ENCODE measurements at places on chromosomes 13 and 19. TPM values are rescaled to one million over a fixed set of nuclear protein-coding genes. Genes with fewer than 3 reads are reported as not detected.

LYL1 gene
- 0.69 TPM for total RNA-seq

MUC16 gene
- total RNA-seq = 0.09 TPM

IGSF23 gene
- total RNA-seq = 1.3 TPM

DZIP1 gene
- 19.5 TPM for total RNA-seq

CGB3 gene
- total RNA-seq = not detected

TTC9B gene
- not detected for total RNA-seq

- DNase-seq = no peak
These were observed 540.4 kb downstream of the DIAPH3 start for GRCh38 chr13:59623206-59623915.

- DNase-seq = no peak
These were observed 1181.8 kb downstream of the EFNB2 start for GRCh38 chr13:105353654-105354053.

GRCh38 chr13:28313579-28313978 is 175.2 kb downstream of the PAN3 start:
- no peak for DNase-seq

- no peak for DNase-seq
These were observed 55.6 kb upstream of the KL start for GRCh38 chr13:32960626-32961025.

GRCh38 chr19:4260613-4261191 is 13.8 kb downstream of the YJU2 start:
- DNase-seq = no peak

DNA sequence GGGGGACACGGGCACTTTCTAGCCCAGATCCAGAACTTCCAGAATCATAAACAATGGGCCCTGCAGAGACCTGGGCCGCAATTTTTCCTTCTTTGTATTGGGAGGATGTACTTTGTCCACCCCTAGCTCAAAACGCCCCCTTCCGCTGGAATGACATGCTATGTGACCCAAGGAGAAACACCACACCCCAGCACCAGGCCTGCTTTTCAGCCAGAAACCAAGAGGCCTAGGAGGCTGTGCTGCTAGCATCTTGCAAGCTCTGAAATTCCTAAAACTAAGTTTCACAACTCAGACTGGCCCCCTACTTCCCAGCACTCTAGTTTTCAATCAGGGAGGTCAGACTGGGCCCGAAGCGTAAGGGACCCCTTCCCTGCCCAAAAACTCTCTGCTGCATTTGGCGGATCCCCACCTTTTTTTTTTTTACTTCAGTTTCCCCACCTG is 538 bp downstream of the LSM4 start:
- no peak for DNase-seq

GRCh38 chr13:95267662-95268342 is 33.4 kb downstream of the ABCC4 start:
- DNase-seq = no peak

- no peak for DNase-seq
These were observed 12.2 kb upstream of the SLC7A9 start for GRCh38 chr19:32881766-32882165.

DNA sequence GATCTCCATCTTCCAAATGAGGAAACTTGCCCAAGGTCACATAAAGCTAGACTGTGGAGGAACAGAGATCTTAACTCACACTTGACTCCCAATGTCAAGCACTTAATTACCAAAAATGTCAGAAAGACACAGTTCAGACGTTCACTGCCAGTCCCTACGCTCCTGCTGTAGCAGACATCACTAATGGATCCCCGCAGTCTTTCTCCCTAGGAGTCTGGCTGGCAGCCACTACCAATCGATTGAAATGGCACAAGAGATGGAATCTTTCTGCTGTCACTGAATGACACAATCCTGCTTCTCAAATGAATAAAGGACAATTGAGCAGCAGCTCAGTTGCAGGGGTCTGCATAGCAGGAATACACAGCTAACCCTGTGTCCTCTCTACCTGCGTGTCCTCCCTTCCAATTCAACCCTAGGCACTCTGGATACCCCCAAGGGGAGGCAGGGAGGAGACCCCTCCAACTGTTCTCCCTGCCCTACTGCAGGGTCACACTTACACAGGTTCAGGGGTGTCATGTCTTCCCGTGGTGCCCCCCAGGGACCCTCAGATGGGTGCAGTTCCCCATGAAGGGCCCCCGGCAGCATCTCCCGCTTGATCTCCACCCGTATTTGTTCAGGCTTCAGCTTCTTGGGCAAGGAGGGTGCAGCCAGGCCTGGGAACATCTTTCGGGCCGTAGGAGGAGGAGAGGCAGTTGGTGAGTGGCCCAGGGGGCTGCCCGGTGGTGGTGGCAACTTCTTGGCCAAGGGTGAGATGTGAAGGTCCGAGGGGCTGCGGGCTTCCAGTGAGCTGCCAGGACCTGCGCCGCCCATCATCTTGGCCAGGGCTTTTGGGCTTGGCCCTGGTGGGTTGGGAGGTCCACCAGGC is 7.9 kb upstream of the AKAP8L start:
- DNase-seq = no peak

GRCh38 chr19:31598730-31599238 is 249.5 kb upstream of the TSHZ3 start:
- DNase-seq = no peak

All from pancreas (tissue), 10 donors.